Cortex of kidney (tissue), 1 donor: ENCODE measurements at places on chromosomes 6 and 20.

DNA sequence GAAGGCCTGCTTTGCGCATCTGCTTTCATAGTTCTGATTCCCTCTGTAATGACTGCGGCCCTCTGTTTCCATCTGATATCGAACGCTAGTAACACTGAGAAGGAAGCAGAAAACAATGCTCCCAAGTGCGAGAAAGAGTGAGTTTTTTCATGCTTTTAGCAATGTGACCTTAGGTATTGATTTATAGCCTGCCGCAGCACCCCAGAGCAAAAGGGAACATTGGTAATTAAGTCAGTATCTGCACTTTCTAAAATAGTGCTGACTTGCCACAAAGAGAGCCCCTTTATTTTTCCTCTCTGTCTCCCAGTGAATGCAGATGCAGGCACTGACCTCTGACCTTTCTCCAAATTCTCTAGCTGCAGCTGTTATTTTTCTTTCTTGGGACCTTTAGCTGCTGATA is 129.8 kb downstream of the HDGFL1 start:
- DNase-seq, result no peak

DNA sequence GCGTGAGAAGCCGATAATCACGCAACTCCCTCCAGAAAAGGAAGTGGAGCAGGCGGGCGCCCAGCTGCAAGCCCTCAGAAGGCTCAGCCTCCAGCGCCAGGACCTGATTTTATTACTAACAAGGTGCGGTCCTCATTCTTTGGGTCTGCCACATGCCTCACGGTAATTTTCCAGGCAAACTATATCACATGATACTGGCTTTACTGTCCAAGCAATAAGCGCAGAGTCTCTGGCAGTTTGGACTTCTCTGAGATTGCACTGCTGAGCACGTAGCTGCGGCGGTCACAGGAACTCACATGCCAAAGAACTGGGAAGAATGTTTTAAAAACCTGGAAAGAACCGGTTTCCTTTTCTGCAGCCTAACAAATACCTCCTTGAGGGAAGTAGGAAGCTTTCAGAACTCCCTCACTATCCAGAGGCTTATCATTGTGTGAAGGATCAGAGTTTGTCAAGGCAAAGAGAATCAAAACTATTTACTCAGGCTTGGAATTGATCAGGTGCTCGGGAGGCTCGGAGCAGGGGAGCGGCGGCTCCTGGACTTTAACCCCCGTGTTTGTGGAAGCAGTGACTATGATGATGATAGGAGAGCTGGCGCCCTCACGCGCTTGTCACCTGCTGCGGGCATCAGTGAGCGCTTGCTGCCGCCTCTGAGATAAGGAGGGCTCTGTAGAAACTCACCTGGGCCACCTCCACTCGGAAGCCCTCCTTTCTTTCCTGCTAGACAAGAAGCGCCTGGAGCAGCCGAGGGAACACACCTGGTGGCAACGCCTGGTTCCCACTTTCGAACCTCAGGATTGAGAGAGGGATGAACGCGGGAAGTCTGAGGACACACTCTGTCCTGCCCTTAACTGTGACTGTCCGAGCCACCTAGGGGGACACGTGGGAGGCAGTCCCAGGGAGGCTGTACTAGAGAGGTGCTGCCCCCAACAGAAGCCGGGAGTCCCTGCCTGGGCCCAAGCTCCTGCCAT is 27.2 kb upstream of the SYNJ2 start:
- no peak for DNase-seq

DNA sequence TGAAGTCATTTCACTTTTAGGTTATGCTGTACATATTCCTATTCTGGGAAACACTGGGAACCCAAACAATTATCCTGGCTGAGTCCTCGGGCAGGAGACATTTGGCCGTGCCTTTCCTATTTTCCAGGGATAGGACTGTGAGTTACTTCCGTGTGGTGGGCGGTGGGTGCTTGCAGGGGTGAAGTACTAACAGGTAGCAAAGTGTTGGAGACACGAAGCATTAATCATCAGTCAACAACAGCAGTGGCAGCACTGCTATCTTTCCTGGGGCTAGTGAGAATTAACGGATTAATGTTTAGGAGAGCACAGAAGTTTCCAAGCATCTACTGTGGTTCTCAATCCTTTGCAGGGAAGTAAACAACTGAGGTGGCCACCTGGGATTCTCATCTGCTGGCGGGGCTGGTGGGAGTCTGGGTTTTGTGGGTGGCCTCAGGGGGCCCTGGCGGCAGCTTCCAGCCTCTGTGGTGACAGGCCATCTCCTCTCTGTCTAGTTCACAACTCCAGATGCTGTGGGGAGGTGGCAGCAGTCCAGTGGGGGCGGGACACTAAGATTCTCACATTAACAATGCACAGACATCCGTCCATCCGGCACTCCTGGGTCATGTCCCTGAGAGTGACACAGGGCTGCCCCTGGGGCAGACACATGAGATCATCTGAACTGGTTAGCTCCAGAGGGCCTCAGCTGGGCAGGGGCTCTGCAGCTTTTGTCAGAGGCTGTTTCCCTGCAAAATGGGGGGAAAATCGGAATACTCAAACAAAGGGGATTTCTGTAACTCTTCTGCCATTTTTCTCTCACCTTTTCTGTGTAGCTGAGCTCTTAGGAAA is 90.9 kb downstream of the GJA10 start:
- DNase-seq, result no peak

GRCh38 chr20:45368221-45368980 is 5.4 kb downstream of the SYS1 start:
- DNase-seq, result no peak

DNA sequence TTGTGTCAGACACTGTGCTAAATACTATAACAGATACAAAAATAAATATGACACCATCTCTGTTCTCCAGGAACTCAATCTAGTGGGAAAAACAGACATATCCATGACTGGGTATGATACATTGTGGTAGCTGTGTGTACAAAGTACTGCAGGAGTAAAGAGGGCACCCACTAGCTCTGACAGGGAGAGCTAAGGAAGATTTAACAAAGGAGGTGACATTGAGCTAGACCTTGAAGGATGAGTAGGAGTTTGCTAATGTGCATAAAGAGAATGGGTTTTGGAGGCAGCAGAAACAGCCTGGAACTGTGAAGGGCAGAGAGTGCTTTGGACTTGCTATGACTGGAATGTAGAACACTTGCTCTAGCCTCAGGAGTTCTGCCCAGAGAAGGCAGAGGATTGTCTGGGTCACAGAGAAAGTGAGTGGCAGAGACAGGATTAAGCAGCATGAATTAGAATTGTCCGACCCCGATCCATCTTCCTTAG is 14.4 kb downstream of the MMP24 start:
- DNase-seq, result no peak
